ENCODE measurements at places on chromosomes 6 and 20.

DNA sequence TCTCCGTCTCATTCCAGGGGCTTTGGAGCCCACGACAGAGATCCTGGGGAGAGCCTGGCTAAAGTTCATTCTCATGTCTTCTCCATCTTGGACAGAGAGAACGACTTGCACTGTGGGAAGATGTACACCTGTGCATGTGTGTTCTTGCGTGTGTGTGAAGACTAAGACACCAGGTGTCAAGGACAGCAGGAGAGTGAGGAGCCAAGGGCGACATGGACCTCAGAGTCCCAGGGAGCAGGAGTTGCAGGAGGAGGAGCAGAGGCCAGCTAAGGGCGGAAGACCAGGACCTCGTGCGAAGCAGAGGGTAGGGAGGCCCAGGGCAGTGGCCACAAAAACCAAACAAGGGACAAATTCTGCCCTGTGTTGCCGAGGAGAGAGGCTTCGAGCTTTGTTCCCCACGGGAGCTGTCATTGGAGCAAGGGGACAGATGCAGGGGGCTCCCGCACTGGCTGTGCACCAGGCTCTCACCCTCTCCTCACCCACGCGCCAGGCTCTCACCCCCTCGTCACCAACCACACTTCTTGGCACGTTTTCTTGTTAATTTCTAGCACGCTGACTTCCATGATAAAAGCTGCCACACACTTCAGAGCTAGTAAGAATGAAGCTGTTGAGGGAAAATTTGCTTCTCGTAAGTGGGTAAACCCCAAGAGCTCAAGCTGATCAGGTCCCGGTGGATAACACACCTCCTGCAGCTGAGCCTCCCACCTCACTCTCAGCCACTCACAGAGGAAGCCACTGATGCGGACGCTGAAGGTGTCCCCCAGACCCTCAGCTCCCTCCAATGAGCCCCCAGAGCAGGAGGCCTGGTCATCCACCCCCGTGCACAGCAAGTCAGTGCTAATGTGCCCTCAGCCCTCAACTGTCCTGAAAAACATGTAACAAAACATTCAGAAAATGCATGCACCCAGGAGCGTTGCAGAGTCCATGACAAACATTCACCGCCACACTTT is 62.6 kb downstream of the DLL1 start:
- no peak for DNase-seq

GRCh38 chr6:49543087-49543858 is 7.2 kb upstream of the C6orf141 start:
- no peak for DNase-seq

DNA sequence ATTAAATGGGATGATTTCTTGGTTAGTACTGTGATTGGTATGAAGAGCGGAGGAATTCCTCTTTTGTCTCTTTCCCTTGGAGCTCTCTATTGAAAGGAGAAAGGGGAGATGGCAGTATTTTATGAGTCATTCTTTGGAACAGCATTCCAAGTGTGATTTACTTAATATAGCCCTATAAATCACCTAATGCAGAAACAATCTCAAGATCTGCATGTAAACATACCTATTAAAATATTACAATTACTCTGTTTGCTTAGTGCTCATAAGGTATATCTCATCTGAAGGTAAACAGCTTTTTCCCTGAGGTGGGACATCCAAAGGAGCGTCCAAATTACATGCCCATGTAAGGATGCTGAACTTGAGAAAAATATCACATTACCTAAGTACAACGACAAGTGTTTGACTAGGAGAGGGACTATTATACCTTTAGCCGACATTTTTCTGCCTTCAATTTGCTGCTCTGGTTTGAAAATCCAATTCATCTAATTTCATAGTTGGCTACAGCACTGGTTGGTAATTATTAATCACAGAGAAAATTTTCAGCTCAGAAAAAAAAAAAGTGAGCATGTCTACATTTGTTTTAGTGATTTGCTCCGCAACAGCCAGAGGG is 229.0 kb downstream of the FOXC1 start:
- no peak for DNase-seq

GRCh38 chr6:52551483-52552277 is 25.2 kb downstream of the TRAM2 start:
- no peak for DNase-seq

- peak; percentile 57 for DNase-seq
Observed at GRCh38 chr6:106334646-106335448, 9.3 kb upstream of the ATG5 start.

DNA sequence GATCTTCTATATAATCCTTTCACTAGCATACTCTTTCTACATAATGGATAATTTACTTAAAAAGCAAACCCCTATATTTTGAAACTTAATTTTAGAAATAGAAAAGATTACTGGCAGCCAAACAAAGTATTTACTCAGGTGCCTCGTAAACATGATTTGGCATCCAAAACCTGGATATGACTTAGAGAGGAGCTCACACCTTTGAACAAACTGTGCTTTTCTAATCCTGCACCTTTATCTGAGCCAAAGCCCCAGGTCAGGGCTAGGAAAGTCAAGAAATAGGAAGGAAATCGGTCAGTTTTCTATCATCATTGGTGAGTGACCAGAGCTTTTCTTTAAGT is 170.9 kb downstream of the PHF3 start:
- no peak for DNase-seq

- DNase-seq, result peak; percentile 68
Observed at GRCh38 chr20:63863798-63864544, 1.1 kb upstream of the TPD52L2 start.

DNA sequence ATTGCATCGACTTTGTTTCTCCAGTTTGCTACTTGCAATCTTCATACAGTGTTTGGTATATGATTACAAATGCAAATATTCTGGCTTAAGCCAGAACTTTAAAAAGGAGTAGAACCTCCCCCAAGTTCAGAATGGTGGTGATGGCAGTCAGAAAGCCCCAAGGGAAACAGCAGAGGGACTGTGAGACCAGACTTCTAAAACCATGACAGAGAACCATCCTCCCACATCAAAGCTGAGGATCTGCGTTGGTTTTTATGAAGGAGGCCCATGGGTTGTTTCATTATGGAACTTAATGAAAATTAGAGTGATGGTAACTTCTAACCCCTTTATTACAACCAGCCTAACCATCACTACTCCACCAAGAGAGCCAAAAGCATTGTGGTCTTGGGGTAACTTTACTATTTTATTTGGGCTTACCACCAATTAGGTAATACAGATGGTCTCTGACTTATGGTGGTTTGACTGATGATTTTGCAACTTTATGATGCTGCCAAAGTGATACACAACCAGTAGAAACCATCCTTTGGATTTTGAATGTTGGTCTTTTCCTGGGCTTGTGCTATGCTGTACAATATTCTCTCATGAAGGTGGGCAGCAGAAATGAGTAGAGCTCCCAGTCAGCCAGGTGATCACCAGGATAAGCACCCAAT is 10.9 kb upstream of the MRS2 start:
- no peak for DNase-seq

DNA sequence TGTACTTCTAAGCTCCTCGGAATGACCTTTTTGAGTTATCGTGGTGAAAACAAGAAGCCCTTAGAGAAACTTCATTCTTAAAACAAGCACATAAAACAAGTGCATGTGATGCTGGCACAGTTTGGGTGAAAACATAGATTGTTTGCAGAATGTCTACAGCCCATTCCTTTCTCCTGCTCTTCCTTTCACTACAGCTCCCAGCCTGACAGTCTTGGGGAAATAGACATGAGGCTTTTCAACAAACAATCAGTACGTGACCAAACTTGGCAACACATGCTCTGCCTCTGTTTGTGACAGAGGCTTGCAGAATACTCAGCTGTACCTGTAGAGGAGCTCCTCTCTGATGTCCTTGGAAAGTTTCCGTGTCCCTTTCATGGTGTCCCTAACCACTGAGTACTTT is 321.6 kb downstream of the ZFAND3 start:
- DNase-seq, result no peak

DNA sequence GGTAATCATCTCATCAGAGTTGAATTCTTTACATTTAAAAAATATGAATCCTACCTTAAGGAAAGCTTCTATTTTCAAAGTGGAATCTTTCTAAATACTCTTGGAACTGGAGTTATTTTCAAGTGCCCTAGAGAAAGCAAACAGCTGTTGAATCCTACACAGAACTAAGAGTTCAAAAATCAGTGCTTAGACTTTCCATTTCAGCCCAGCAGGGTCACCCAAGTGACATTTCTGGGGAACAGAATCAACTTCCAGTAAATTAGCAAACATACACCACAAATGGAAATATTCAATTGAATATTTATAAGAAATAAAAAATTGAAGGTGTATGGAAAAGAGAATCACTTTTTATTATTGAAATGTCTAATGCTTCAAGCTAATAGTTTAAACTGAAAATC is 427.7 kb upstream of the NOX3 start:
- no peak for DNase-seq

DNA sequence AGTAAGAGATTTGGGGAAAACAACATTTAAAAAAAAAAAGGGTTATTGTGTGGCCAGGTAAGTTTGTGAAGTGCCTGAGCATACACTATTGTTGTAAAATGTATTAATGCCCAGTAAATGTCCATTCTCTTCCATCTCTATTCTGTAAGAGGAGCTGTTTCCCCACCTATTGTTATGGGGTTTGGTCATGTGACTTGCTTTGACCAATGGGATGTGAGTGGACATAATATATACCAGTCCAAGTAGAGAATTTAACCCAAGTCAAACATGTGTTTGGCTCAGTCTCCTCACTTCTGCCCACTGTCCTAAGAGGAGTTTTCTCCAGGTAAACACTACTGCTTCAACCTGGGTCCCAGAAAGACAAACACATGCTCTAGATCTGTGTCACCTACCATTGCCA is 377.1 kb downstream of the FOXA2 start:
- no peak for DNase-seq

DNA sequence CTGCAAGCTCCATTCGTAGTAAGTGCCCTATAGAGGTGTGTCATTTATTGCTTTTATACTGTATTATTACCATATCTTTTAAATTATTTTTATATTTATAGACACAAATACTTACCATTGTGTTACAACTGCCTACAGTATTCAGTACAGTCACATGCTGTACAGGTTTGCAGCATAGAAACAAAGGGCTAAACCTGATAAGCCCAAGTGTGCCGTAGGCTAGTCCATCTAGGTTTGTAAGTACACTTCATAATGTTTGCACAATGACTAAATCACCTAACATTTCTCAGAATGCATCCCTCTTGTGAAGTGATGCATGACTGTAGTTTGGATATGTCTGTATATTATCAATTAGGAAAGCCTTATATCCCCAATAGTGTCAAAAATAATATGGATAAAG is 122.8 kb downstream of the CLVS2 start:
- DNase-seq, result no peak

- DNase-seq, result no peak
Observed at GRCh38 chr6:22558288-22558882, 11.0 kb upstream of the HDGFL1 start.

DNA sequence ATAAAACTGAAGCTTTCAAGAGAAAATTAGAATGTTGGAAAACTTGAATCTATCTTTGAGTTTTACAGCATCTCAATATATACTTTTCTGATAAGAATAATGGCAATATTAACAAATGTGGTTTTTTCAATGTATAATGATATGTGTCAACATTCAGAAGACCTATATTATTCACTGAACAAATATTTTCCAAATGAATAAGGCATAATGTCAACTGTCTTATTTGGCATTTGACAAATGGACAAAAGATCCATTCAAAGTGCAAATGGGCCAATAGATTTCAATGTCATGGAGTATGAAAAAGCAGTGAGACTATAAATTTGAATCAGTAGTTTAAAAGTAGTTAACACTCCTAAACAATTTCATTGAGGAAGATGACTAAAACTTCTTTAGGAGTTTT is 20.9 kb downstream of the LMBRD1 start:
- no peak for DNase-seq

GRCh38 chr6:11160199-11160598 is 48.7 kb upstream of the ERVFRD-1 start:
- DNase-seq, result no peak

- DNase-seq, result no peak
Observed at GRCh38 chr6:117464700-117465099, 17.8 kb upstream of the DCBLD1 start.

DNA sequence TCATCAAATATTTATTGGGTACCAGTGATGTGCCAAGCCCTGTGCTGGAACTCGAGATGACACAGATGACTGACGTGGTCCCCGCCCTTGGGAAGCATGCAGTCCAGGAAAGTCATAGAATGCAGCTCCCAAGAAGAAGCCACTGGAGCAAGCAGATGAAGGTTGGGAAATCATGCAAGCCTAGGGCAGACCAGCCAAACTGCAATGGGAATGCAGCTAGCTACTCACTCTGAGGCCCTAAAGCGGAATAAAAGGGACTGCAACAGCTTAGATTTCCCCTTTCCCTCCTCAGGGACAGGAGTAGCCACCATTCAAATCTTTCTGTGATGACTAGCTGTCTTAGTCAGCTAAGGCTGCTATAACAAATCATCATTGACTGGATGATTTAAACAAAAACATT is 152.2 kb downstream of the MAFB start:
- DNase-seq, result no peak

- DNase-seq, result no peak
Observed at GRCh38 chr6:13515912-13516311, 28.5 kb upstream of the GFOD1 start.

DNA sequence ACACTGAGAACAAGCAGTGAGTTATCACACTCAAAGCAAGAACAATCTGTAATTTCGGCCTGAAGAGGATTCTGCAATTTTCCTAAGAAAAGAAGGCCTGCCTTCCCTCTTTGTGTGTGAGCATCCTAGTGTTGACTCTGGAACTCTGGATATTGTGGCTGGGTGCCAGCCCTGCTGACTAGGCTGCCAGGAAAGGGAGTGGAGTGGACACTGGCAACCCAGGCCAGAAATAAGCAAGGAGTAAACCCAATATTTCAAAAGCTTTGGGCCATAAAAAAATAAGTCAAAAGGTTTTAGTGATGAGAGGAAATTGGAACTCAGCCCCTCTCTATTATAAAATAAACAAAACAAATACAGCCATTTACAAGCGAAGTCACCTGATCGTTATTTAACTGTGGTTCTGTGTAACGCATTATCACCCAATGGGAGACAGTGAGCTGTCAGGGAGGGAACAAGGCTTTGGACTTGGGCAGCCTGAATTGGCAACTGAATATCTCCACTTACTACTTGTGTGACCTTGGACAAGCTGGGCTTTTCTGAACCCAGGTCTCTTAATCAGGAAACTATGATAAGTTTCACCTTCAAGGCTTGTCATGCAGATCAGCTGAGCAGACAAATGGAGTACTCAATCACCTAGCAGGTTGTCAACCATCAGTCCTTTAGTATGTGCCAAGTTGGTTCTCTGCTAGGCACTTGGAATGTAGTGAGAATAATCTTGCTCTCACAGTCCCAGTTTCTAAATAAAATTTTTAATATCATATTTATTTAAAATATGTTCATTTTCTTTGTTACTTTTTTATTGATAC is 196.2 kb downstream of the PAX1 start:
- no peak for DNase-seq

Measured in HEK293T (cell line).